ENCODE measurements at places on chromosomes 2 and 18.

DNA sequence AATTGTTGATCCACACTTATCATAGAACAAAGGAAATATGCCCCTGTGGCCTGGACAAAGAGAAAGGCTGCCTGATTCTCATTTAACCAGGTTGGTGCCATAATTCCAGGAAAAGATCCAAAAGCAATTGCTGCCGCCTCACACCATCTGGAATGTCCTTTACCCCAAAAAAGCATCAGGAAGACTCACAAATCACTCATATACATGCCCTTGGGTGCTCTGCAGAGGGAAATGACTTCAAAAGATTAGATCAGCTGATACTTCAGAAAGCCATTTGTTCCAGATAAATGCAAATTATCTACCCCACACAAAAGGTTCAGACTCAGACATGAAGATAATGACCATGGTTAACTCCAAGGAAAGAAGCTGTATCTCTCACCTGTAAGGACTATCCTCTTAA lies 285.8 kb downstream of the C1D start:
- H3K36me3 ChIP-seq = no peaks in the 10 kb centered on the region
- H3K27me3 ChIP-seq = peaks cover 7% of the 10 kb centered on the region
- H3K4me3 ChIP-seq = no peak overlapping the region

- no peaks in the 10 kb centered on the region for H3K36me3 ChIP-seq
- H3K4me1 ChIP-seq = peaks cover 5% of the 10 kb centered on the region
- no peak overlapping the region for H3K27ac ChIP-seq
- H3K4me3 ChIP-seq = no peak overlapping the region
- DNase-seq = no peak
Observed at GRCh38 chr2:138267161-138267901, 234.2 kb upstream of the SPOPL start.

- peaks cover 6% of the 10 kb centered on the region for H3K27me3 ChIP-seq
- no peak overlapping the region for H3K4me3 ChIP-seq
- no peak overlapping the region for H3K27ac ChIP-seq
- H3K4me1 ChIP-seq = peaks cover 5% of the 10 kb centered on the region
Observed at GRCh38 chr2:226711606-226712296, 87.9 kb downstream of the IRS1 start.

- H3K27ac ChIP-seq = no peak overlapping the region
- H3K4me1 ChIP-seq = no peaks in the 10 kb centered on the region
- no peak overlapping the region for H3K4me3 ChIP-seq
- H3K36me3 ChIP-seq = no peaks in the 10 kb centered on the region
Observed at GRCh38 chr2:187912950-187913349, 358.7 kb upstream of the TFPI start.

- no peak overlapping the region for H3K4me3 ChIP-seq
- no peak overlapping the region for H3K27ac ChIP-seq
- DNase-seq = no peak
Observed at GRCh38 chr2:1774929-1775328, 30.6 kb upstream of the PXDN start.

DNA sequence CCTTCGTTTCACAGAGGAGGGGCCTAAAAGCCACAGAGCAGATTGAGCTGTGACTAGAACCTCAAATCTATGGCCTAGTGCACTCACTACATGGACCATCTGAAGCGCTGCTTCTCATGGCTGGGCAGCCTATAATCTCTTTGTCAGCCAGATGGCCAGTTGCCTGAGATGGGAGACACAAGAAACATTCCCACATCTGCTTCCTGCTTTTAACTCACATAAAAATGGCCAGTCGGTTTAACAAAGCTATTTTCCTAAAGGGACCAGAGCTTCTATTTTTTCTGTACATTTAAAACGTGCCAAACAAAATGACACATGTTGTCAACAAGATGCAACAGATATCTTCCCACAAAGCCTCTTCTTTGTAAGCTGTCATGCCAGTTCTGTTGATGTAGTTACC lies 173.8 kb downstream of the GFPT1 start:
- no peaks in the 10 kb centered on the region for H3K36me3 ChIP-seq
- DNase-seq = no peak
- no peak overlapping the region for H3K4me3 ChIP-seq
- H3K27me3 ChIP-seq = no peaks in the 10 kb centered on the region
- H3K27ac ChIP-seq = no peak overlapping the region
- no peaks in the 10 kb centered on the region for H3K4me1 ChIP-seq

GRCh38 chr18:79400591-79401381 lies 5.1 kb downstream of the NFATC1 start:
- H3K4me3 ChIP-seq = peak overlapping the region; percentile 85
- H3K27me3 ChIP-seq = no peaks in the 10 kb centered on the region
- H3K4me1 ChIP-seq = peaks cover 47% of the 10 kb centered on the region
- DNase-seq = peak; percentile 68
- peaks cover 55% of the 10 kb centered on the region for H3K36me3 ChIP-seq

- no peak overlapping the region for H3K27ac ChIP-seq
- peaks cover 37% of the 10 kb centered on the region for H3K27me3 ChIP-seq
- no peaks in the 10 kb centered on the region for H3K36me3 ChIP-seq
- no peak for DNase-seq
Observed at GRCh38 chr18:463827-464541, 36.5 kb downstream of the COLEC12 start.

DNA sequence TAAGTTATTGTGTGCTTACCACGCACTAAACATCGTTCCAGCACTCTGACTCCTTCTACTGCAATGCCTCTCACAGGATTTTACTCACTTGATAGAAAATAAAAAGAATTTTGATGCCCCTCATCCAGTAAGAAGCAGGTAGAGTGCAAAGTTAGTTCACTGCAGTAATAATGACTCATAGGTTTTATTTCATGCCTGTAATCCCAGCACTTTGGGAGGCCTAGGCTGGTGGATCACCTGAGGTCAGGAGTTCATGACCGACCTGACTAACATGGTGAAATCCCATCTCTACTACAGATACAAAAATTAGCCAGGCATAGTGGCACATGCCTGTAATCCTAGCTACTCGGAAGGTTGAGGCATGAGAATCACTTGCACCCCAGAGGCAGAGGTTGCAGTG lies 190.6 kb downstream of the RAD51AP2 start:
- H3K27me3 ChIP-seq = no peaks in the 10 kb centered on the region
- no peak overlapping the region for H3K4me3 ChIP-seq
- no peak for DNase-seq
- H3K36me3 ChIP-seq = no peaks in the 10 kb centered on the region
- no peaks in the 10 kb centered on the region for H3K4me1 ChIP-seq
- no peak overlapping the region for H3K27ac ChIP-seq

DNA sequence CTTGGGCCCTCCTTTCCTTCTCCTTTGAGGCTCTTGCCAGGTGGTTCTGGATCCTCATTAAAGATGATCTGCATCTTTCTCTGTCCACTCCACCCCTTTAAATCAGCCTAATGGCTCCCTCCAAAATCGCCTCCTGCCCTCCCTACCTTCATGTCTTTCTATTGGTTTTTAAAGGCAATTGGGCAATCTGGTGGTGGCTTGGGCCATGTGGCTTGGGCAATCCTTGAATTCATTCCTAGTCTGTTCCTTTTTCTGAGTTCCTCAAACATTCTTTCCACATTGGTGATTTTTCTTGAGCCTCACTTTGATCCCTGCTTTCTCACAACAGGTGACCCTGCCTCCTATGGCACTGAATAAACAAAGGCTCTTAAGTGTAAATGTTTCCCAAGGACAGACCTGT lies 266.2 kb upstream of the REV1 start:
- no peak overlapping the region for H3K27ac ChIP-seq
- no peaks in the 10 kb centered on the region for H3K4me1 ChIP-seq
- H3K36me3 ChIP-seq = no peaks in the 10 kb centered on the region
- DNase-seq = no peak

- H3K36me3 ChIP-seq = no peaks in the 10 kb centered on the region
- no peak overlapping the region for H3K4me3 ChIP-seq
- no peak overlapping the region for H3K27ac ChIP-seq
Observed at GRCh38 chr2:215904101-215904500, 109.2 kb downstream of the MREG start.

DNA sequence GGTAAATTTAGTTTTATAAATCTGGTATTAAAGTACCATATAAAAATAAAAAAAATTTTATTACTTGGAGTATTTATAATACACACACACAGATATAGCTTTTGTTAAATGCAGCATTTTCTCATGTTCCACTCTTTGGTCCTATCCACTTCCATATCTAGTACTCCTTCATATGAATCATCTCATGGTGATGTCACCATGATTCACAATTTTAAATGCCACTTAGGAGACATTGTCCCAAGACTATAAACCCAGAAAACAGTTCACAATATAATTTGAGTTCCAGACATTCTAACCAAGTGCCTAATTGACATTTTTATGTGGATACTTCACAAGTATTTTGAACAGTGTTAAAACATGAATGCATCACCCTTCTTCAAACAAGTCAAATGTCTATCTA lies 1398.3 kb downstream of the DSC3 start:
- no peaks in the 10 kb centered on the region for H3K4me1 ChIP-seq
- DNase-seq = no peak
- H3K27me3 ChIP-seq = no peaks in the 10 kb centered on the region

DNA sequence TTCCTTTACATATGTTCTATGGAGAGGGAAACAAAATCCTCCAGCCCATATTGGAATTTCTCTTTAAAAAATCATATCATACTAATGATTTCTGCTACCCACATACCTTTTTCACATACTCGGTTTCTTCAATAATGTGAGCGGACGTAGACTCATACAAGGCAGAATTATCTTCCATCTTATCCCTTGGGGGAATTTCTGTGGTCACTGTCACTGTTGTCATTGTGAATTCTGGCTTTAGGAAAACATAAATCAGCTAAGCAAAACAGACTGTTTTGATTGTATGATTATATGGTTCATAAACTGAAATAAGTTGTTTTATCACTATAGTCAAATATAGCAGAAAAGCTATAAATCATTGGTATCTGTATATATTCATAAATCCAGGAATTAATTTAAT lies 16.7 kb downstream of the CCDC68 start:
- H3K27me3 ChIP-seq = no peaks in the 10 kb centered on the region
- H3K4me3 ChIP-seq = no peak overlapping the region
- H3K36me3 ChIP-seq = no peaks in the 10 kb centered on the region
- peaks cover 16% of the 10 kb centered on the region for H3K4me1 ChIP-seq
- no peak for DNase-seq

DNA sequence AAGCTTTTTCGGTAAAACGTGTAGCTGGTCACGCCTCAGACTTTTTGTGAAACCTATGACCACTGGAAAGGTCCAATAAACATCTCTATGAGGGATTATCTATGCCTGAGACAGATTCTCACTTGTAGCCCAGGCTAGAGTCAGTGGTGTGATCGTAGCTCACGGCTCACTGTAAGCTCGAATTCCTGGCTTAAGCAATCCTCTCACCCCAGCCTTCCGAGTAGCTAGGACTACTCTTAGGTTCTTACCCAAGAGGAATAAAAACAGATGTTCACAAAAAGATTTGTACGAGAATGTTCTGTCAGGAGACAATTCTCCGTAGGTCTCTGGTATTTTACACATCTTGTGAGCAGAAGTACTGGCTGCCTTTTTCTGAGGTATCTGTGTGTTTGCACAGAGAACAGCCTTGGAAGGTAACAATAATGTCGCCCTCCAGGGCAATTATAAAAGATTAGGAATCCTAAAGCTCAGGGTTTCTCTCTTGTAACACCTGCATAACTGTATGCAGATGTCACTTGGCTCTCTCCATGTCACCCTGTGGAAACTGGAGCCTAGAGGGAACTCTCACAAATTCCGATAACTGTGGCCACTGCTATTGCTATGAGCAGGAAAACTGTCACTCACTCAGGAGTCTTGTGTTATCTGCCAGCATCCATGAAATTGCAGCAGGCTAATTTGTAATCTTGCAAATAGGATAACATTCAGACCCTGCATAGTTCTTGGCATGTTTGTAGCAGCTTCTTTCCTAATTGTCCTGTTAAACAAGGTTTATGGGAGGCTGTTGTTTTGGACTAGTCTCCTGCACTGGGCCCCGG lies 25.5 kb upstream of the RALBP1 start:
- no peak for DNase-seq
- no peaks in the 10 kb centered on the region for H3K4me1 ChIP-seq
- no peak overlapping the region for H3K4me3 ChIP-seq
- H3K36me3 ChIP-seq = no peaks in the 10 kb centered on the region

DNA sequence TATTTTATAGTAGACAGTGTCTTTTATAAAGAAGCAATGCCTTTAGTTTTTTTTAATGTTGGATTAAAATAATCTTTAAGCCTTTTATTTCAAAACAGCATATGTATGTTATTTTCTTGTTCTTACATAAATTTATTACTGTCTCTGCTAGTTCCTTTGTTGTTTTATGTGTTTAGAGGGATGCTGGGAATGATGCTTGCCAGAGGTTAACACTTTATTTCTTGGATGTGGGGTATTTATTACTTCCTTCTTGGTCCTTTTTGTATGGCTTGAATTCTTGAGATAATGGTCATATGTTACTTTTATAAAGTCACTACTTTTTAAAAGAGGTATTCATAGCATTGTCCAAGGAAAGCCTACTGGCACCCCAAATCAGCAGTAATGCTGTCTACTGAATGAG lies 63.1 kb downstream of the ANKRD12 start:
- no peaks in the 10 kb centered on the region for H3K27me3 ChIP-seq
- H3K4me1 ChIP-seq = peaks cover 10% of the 10 kb centered on the region
- H3K27ac ChIP-seq = no peak overlapping the region

DNA sequence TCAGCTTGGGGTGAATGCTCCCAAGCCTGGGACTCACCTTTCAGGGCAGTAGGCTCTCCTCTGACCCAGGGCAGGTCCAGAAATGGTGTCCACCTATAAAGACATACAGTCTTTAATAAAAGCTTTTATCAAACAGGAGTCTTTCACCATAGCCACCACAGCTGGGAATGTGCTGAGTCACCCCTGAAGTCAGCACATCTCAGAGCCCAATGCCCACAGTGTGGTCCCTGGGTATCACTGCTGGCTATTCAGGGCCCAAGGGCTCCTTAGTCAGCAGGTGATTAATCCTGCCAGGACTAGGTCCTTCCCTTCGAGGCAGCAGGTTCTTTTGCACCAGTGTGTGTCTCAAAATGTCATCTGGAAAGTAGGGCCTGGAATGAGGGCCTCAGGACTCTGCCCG lies 181.9 kb downstream of the MEMO1 start:
- H3K4me1 ChIP-seq = no peaks in the 10 kb centered on the region
- peaks cover 12% of the 10 kb centered on the region for H3K27me3 ChIP-seq
- H3K36me3 ChIP-seq = peaks cover 2% of the 10 kb centered on the region

DNA sequence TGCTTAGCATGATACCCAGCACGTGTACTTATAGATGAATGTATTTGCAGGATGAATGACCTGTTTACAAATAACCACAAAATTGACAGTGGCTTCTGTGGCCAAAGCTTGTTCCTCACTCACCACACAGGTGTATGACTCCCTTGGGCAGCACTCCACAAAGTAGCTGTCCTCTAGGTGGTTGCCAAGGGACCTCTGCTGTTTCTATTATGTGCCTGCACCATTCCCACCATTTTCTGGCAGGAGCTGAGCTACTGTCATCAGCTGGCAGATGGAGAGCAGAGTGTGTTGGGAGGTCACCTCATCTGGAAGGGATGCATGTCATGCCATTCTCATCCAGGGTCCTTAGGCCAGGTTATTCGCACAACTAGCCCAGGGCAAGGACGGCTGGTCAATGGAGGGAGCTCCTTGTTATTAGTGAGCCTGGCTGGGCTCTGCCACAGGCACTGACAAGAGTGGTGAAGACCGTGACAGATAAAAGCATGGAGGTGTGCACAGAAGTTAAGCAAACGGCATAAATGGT lies 37.1 kb upstream of the TRIB2 start:
- no peaks in the 10 kb centered on the region for H3K27me3 ChIP-seq
- H3K4me3 ChIP-seq = no peak overlapping the region
- H3K36me3 ChIP-seq = peaks cover 3% of the 10 kb centered on the region
- no peak for DNase-seq

- no peak within 1 kb of the TSS for H3K4me3 ChIP-seq
- H3K27ac ChIP-seq = no peak within 1 kb of the TSS
- peak; percentile 35 for DNase-seq
- H3K4me1 ChIP-seq = peaks cover 6% of the 10 kb centered on the region
- no peaks in the 10 kb centered on the region for H3K36me3 ChIP-seq
Observed at GRCh38 chr2:98346311-98347236, at the start of gene CNGA3. CNGA3 (plus strand) TSS chr2:98346456; CDS start chr2:98369976, 23,520 bp downstream.
